ENCODE measurements at places on chromosomes 1 and 21.

GRCh38 chr1:154076413-154076812, 78.5 kb downstream of the NUP210L start:
- DNase-seq = no peak

GRCh38 chr21:39220150-39220549, 36.9 kb upstream of the PSMG1 start:
- no peak for DNase-seq

GRCh38 chr1:170164103-170164763, 18.5 kb downstream of the NTMT2 start:
- no peak for DNase-seq

GRCh38 chr1:201468844-201469644, at the start of gene PHLDA3:
TSS of gene PHLDA3 (minus strand) at chr1:201469188. CDS start at chr1:201468786, 402 bp downstream.
- DNase-seq = peak; percentile 58

DNA sequence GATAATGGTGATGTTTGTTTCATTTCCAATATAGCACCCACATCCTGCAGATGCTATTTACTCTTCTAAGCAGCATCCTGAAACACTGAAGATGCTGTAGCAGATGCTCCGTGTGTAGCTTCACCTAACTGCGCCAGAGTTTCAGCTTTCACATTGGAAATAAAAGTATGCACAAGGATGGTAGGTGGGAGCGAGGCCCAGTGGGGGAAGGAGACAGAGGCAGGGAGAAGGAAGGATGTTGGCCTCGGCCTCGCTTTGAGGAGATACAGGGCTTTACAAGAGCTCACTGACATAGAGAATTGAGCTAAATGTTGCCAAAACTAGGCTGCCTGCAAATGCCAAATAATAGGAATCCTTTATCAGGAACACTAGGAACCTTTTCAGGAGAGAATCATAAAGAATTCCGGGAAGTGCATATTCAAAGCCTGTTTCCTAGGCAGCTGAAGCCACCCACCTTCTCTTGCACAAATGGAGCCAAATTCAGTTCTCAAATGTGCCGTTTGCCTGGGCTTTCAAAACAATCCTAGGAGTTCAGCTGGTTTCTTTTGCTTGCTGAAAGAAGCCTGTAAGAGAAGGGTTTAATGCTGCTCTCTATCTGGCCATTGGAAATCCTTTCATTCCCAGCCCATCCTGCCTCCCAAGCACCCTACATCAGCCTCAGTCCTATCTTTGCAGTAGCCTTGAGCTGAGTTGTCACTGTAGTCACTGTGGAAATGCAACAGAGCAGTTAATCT, 135.4 kb upstream of the ATP1B1 start:
- no peak for DNase-seq

Measured in NCI-H460 (cell line).